ENCODE measurements at places on chromosomes 3 and 15.

DNA sequence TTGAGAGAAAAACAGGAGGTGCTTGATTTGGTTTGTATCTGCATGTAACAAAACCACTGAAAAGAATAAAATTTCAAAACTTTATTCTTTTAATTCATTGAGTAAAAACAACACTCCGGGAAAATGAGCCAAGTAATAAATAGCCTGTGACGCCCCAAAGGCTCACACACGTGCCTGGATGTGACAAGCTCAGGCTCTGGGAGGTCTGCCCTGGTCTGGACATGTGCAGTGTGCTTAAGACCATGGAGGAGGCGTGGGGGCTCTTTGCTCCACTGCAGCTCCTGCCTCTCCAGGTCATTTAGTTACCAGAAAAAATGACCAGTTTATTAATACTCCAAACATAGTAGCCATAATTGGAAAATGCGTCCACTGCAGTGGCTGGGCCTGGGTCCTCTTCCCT lies 8.6 kb upstream of the NME9 start:
- no peak for DNase-seq

DNA sequence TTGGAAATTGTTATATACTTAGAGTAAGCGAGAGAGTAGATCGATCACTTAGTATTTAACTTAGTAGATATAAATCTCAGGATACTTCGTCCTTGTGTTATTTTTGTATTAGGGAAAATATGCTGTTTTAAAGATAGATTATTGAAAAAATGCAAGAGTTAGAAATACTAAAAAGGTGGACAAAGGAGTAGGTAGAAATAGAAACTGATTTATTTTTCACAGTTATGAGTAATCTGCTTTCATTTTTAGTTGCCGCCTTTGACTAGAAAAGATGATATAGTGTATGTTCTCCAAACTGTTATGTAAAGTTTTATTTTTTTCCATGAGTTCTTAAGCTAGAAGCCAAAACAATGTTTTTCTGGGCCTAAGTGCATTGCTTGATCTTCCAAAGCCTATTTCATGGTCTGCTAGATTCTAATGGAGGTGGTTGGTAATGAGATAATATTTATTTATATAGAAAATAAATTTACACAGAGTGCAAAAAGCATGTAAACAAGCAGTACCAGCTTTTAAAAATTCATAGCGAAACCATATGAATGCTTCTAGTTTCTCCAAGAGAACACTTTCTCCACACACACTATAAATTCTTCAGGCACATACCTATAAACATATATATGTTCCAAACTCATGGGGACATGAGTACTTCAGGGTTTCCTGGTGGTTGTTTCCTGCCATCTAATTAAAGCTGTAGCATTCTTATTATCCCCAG lies 61.1 kb downstream of the DIPK2A start:
- no peak for DNase-seq

- no peak for DNase-seq
These were observed 81.7 kb upstream of the POU1F1 start for GRCh38 chr3:87358066-87358465.

GRCh38 chr15:32908135-32908801 lies 190.5 kb downstream of the GREM1 start:
- peak; percentile 33 for DNase-seq

DNA sequence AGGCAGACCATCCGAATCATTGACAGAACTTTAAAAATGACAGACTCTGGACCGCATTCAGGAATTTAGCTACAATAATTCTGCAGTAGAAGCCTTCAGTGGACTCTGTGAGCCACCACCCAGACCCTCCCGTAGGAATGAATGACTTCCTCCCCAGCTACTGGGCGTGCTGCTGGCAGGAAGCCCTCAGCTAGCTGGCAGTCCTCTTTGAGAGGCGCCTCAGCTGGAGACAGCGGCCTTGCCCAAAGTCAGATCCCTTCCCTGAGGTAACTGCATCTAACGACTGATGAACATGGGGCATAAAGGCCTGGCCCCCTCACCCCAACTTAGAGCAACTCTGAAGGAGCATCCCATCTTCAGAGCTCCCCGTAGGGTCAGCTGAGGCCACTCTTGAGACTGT lies 25.8 kb downstream of the CRABP1 start:
- no peak for DNase-seq

GRCh38 chr15:57108296-57108695 lies 189.9 kb downstream of the TCF12 start:
- no peak for DNase-seq

- DNase-seq = peak; percentile 37
These were observed 20.7 kb downstream of the CCDC12 start for GRCh38 chr3:46955801-46956259.

- no peak for DNase-seq
These were observed 125.4 kb upstream of the MME start for GRCh38 chr3:154954757-154955156.

DNA sequence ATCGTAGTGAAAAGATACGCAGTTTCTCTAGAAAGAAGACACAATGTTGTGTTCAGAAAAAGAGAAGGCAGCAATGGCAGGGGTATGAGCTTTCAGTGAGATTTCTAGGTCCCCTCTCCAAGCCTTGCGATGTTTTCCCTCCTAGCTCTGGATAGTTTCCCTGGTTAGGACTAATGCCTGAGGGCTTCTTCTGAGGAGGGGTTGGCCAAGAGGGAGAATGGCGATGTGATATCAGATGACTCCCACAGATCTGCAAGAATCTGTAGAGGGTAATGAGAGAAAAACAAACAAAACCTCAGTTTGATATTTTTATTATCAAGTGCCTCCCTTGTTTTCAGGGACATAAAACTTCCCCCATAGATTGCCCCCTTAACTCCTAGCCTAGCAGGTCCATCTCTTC lies 4.1 kb upstream of the CLDN1 start:
- DNase-seq = no peak

DNA sequence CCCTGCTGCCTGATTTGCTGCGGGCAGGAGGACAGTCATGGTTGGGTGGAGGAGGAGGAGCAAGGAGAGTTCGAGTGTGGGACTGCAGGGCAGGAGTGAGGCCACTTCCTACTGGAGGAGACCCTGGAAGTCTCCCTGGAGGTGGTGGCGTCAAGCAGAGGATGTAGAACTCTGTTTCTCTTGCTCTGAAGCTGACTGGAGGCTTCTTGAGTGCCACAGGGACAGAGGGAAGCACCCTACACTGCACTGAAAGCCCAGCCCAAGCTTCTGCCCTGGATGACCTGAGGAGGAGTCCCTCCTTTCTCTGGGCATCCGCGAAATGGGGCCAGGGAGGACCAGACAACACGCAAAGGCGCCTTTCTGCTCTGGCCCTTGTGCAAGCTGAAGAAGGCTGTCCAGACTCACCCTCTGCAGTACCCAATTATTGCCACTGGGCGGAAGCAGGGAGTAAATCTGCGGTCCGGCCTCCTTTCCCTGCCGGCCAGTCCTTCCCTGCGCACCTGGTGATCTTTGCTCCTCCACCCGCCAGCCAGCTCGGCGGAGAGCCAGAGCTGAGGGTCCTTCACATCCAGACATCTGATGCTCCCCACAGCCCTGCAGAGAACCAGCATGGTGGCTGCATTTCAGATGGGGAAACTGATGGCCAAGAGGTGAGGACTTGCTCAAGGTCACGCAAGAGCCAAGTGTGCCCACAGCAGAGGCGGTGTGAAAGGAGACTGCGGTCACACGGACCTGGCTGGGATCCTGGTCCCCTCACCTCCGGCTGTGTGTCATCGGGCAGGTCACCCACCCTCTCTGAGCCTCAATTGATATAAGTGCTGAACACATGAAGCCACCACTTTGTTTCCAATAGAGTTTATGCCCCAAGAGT lies 207.1 kb downstream of the TBC1D2B start:
- DNase-seq = peak; percentile 22
